ENCODE measurements at places on chromosomes 6 and 20.
A peak's percentile ranks its signal among the peaks of the same experiment; 100 is the strongest.

GRCh38 chr6:90701146-90701781, 114.4 kb upstream of the MAP3K7 start:
- DNase-seq: peak; percentile 4

DNA sequence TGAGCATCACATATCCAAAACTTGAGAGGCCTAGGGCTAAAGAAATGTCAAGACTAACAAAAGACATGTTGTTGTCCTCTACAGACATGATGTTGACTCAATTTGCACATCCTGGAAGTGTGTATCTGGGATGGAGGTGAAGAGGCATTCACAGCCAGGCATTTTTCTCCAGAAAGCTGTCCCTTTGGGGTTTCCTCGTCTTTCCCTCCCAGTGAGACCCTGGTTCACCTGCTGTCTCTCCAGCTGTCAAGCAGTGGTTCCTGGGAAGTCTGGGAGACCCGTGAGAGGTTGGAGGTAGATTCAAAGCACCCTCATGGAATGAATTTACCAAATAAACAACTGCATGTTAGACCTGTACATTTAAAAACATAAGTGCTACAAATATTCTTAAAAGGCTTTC, 32.1 kb downstream of the BACH2 start:
- DNase-seq: no peak

DNA sequence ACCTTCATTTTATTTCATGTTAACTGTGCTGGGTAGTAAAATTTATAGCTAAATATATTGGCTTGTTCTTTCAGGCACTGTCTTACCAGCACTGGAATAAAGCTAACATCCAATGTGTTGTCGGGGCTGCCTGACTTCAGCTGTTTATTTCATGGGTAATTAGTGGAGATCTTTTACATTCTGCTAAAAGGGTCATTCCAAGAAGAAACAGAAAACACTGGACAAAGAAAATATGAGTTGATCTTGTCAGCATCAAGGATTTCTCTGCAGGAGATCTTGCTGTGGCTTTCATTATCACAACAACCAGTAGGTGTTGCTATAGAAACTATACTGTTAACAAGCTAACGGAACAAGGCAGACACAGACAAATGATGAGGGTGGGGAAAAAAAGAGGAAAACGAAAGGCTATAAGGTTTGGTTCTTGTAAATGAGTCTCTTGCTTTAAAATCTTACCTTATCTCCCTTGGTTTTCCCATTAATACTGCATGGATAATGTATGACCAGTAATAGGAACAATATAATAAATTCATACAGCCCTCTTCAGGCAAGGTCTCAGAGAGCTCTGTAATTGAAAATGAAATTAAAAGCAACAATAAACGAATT, 206.8 kb downstream of the SIM1 start:
- DNase-seq: peak; percentile 56

- DNase-seq: peak; percentile 70
Observed at GRCh38 chr6:151475653-151476523, 17.9 kb upstream of the CCDC170 start.

DNA sequence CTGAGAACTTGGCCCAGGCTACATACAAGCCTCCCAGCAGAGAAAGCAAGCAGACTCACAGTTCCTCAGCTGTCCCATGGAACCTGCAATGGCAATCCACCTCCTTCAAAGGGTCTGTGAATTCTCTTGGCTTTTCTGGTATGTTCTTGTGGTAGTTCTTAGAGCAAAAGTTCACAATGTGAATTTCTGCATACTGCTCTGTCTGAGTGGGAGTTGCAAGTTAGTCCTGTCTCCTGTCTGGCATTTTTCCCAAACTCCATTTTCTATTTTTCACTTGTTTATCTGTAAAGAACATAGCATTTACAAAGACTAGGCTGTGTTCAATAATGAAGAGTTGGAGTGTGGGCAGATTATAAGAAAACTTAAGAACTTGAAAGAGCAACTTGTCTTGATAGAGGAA, 269.9 kb downstream of the BCKDHB start:
- no peak for DNase-seq

GRCh38 chr20:46261456-46262253, 46.6 kb downstream of the CDH22 start:
- no peak for DNase-seq

- DNase-seq: no peak
Observed at GRCh38 chr6:144447472-144447871, 162.3 kb downstream of the UTRN start.

- no peak for DNase-seq
Observed at GRCh38 chr6:95767897-95768463, 190.6 kb downstream of the MANEA start.

- DNase-seq: no peak
Observed at GRCh38 chr20:12057778-12058177, 140.1 kb downstream of the BTBD3 start.

DNA sequence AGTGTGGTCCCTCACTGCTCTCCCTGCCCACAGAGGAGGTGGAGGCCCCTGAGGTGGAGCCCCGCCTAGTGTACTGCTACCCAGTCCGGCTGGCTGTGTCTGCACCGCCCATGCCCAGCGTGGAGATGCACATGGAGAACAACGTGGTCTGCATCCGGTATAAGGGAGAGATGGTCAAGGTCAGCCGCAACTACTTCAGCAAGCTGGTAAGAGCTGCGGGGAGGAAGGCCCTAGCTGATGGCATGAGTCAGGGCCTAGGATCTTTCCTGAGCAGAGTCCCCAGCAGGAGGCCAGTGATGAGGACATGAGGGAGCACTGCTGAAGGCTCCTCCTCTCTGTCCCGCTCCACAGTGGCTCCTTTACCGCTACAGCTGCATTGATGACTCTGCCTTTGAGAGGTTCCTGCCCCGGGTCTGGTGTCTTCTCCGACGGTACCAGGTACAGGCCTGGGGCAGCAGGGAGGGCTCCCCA, 11.2 kb downstream of the PCIF1 start:
- DNase-seq: no peak

- peak; percentile 27 for DNase-seq
Observed at GRCh38 chr6:111668410-111668809, 62.7 kb upstream of the TRAF3IP2 start.

DNA sequence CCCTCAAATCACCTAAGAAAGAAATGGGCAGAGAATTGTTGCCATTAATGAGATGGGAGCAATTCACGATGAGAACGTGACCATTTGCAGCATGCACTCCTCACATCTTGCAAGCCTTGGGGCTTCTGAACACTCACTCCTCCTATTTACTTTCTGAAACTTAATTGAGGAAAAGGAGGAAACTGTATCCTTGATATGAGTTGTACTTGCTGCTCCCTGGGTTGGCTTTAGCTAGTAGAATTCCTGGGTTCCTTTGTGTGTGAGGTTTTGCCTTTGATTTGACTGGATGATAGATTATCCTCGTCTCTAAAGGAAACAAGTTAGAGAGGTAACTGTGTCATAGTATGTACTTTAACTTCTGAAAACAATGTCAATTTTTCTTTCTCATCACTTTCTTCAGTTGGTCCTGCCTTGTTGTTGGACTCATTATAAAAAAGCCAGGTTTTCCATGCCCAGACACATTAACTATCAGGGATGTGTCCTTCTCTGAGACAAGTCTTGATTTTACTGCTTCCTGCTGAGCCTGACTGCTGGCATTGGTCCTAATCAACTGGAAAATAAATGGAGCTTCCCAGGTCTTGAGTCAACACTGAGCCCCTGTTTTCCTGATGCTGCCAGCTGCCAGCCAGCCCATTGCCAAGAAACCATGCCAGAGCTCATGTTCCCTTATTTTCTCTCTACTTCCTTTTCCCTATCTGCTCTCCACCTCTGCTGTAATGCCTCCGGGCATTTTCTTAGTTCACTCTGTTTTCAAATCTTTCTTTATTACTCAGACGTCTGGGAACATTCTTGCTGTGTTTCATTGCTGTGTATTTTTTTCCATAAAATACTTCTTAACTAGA, 6.0 kb upstream of the MRAP2 start:
- peak; percentile 90 for DNase-seq

DNA sequence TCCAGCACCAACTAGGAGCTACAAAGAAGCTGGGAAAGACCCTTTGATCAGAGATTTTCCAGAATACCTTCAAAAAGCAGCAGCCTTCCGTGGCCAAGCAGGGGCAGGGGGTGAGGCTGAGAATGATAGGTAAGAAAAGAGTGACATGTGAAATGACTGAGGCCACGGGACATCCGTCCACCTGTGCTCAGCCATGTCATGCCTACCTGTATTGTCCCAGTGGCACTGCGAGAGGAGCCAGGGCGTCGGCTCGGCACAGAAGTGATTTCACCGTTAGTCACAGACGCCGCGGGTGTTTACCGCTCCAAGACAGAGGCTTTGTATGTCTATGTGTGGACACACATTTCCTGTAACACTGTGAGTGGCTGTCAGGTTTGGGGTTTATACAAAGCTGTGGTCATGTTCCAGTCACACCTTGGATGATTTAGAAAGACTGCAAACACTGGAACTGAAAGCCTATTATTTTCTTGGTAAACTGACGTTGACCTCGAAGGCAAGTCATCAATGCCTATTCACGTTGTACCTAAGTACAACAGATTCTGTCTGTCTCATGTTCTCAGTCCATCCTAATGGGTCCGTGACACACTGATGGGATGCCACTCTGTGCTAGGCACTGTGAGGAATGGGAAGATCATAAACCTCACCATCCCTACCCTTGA, 32.1 kb upstream of the JAG1 start:
- no peak for DNase-seq

GRCh38 chr20:32526541-32526940, 58.6 kb downstream of the NOL4L start:
- DNase-seq: no peak

DNA sequence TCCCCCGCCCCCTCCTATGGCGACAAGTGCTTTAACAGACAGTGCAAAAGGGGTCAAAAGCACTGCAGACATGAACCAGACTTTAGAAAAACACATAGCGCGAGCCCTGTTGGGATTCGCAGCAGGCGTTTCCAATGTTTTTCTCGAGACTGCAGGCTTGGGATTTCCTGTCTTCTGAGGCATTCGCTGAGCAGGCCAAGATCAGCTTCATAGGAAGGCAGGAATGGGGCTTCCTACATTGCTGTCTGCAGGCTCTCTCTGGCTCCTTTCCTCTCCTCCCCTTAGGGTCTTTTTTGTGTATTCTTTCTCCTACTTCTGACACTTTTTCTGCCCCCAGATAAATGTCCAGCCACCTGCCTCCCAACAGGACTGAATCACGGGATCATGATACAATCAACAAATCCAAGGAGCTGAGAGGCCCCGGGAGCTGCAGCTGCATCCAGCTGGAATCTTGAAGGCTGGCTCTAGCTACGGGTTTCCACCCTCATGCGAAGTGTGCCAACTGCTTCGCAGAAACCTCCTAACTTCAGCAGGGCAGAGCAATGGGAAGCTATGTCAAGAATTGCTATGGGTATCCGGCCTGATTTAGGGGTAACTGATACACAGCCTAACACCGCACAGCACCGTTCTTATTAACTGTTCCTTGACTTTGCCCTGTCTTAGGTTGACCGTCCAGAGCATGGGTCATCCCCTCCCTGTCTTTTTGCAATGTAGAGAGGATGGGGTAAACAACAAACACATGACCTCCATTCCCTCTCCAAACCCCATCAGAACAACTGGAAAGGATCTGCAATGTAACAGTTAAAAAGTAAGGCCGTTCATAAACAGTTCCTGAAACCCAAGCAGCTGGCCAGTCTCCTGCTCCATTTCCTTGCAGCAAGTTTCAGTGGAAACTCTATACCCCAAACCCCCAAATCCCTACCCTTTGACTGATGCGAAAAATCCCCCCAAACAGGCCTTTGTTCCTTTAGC, 31.5 kb downstream of the SNX5 start:
- no peak for DNase-seq

DNA sequence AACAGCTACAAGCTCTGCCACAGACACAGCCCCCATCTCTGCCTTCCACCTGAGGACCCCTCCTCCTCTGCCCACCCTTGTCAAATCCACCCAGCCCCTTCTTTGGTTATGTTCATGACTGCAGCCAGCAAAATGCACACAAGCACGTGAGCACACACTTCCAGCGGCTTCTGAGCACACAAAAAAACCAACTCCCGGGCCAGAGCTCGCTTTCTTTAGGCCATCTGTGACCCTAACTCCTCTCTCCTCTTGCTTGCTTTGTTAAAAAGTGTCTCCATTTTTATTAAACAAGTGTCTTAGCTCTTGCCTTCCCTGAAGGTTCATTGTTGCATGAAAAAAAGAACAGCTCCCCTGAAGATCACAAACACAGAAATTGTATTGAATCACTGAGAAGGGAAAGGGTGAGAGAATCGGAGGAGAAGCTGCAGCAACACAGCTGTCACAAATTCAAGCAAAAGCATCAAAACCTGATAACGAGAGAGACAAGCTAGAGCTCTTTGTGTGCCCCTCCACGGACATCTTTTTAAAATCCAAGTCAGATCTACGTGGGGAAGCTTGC, 142.1 kb downstream of the CD83 start:
- DNase-seq: no peak

DNA sequence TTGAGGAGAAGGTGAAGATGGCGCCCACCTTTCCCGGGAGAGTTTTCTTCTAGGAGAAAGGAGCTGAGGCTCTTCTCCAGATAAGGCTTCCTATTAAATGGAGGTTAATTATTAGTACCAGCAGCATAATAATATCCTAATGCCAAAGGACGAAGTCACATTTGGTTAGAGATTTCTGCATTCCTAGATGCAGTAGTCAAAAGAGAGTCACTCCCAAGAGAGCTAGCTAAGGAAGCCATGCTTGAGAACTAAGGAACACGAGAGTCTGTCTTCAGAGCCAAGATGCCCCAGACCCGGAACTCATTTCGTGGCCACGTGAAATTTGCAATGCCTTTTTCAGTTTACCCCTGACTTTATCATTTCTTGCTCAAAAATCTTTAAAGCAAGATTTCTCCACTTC, 132.7 kb downstream of the TSHZ2 start:
- no peak for DNase-seq

DNA sequence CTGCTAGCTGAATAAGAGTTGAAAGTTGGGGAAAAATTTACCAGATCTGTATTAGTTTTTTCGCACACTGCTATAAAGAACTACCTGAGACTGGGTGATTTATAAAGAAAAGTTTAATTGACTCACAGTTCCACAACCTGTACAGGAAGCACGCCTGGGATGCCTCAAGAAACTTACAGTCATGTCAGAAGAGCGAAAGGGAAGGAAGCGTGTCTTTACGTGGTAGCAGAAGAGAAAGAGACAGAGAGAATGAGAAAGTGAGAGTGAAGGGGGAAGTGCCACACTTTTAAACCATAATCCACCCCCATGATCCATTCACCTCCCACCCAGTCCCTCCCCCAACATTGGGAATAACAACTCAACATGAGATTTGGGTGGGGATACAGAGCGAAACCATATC, 79.6 kb downstream of the KHDC1L start:
- DNase-seq: no peak

DNA sequence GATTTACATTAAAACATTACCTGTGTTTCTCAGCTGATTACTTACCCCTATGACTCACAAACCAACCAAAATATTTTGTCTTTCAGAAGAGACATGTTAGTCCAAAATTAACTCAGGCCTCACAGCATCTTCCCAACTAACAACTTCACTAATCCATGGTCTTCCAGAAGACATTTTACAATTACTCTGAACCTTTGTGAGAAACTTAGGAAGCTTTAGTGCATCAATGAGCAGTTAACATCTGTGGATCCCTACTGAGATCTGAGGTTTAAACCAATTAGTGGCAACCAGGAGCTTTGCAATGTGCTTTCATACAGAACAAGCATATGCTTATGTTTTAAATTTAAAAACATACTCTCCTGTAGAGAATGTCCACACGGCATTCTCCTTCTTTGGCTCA, 269.7 kb downstream of the UBE3D start:
- no peak for DNase-seq

- no peak for DNase-seq
Observed at GRCh38 chr6:55011034-55011433, 163.3 kb upstream of the HCRTR2 start.

- DNase-seq: no peak
Observed at GRCh38 chr6:74357321-74357720, 661.3 kb downstream of the CD109 start.

Data from NCI-H146 (cell line).